ENCODE measurements at places on chromosomes 3 and 15.
A peak's percentile ranks its signal among the peaks of the same experiment; 100 is the strongest.

DNA sequence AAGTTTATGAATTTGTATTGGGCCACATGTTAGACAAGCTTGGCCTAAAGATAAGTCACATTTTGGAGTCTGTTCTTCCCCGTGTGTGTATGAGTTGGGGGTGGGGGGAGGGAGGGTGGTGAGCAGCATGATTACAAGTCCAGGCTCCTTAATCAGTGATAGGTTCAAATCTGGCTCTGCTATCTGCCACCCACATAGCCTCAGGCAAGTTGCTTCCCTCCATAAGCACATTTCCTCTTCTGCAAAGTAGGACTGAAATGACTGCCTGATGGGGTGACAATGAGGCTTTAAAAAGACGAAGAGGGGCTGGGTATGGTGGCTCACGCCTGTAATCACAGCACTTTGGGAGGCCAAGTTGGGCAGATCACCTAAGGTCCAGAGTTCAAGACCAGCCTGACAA is 1.1 kb upstream of the SPATA12 start:
- DNase-seq: no peak

DNA sequence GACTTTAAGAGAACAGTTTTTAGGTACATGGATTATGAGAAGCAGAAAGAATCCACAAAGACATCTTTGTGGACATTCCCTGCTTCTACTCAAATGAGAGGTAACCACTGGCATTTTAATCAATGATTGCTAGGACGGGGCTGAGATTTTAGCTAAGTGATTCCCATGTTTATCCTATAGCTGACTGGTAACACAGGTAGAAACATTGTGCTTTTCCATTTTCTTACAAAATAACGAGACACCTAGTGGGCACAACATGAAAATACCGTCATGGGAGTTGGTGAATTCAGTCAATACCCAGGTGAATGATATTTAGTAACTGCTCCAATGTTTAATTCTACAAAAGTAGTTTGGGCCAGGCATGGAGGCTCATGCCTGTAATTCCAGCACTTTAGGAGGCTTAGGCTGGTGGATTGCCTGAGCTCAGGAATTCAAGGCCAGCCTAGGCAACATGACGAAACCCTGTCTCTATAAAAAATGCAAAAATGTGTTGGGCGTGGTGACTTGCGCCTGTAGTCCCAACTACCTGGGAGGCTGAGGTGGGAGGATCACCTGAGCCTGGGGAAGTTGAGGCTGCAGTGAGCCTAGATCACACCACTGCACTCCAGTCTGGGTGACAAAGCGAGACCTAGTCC is 37.2 kb upstream of the DENND4A start:
- DNase-seq: peak; percentile 31

DNA sequence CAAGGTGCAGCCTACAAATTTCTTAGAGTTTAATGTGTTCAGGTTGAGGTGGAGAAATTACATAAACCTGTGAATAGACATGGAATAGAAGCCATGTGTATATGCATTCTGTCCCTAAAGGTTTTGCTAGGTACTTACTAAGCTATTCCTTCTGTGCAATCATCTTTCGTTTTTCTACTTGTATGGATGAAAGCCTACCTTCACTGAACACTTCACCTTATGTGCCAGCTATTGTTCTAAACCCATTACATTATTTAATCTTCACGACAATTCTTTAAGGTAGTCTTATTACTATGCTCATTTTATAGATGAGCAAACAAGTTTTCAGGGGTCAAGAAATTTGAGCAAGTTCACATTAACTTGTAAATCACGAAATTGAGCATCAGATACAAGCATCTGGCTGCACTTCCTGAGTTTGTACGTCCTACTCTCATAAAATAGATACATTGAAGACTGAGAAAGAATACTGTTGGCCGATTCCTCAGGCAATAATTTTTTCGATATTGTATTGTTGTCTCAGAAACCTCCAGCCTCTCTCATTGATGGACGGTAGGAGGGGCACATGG is 635 bp upstream of the RCN2 start:
- no peak for DNase-seq

- no peak for DNase-seq
Measured at GRCh38 chr3:170726976-170727661, 141.2 kb upstream of the SLC7A14 start.

GRCh38 chr15:39682366-39682765 is 100.3 kb downstream of the FSIP1 start:
- DNase-seq: no peak

- no peak for DNase-seq
Measured at GRCh38 chr15:59104602-59104911, 389 bp upstream of the CCNB2 start.

- no peak for DNase-seq
Measured at GRCh38 chr3:178519701-178520100, 16.5 kb upstream of the KCNMB2 start.

GRCh38 chr3:185371306-185372074 is 8.6 kb downstream of the MAP3K13 start:
- no peak for DNase-seq

DNA sequence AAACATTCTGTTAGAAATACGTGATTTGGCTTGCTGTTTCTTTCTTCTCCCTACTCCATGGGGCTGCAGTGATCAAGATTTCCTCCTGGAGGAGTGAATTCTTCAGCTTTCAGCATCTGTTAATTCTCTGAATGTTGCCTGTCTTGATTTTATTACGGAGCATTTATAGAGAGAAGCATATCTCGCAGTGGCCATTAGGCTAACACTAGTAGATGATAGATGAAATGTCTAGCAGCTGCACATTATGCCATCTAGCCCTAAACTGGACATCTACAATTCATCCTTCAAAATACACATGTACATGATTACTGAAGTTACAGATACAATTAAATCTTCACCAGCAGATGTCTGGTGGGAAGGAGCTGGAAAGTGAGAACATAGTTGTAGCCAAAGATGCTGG is 769.8 kb upstream of the NECTIN3 start:
- DNase-seq: no peak

GRCh38 chr3:108388136-108389132 is 92.1 kb downstream of the HHLA2 start:
- DNase-seq: no peak

DNA sequence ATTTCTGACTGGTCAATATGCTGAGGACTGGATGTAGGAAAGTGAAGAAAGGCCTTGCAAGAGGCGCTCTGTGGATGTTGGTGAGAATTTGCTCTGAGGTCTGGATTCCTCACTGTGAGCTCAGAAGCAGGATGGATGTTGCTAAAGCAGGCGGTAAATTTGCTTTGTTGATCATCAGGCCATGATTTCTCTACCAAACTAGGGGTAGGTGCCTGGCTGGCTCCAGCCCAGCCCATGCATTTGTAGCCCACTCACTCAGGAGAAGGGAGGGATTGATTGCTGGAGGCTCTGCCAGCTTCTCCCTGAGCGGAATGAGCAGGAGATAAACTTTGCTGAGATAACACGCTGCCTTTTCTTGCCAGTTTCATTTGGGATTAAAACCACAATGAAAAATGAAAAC is 44.3 kb upstream of the NTRK3 start:
- DNase-seq: no peak

DNA sequence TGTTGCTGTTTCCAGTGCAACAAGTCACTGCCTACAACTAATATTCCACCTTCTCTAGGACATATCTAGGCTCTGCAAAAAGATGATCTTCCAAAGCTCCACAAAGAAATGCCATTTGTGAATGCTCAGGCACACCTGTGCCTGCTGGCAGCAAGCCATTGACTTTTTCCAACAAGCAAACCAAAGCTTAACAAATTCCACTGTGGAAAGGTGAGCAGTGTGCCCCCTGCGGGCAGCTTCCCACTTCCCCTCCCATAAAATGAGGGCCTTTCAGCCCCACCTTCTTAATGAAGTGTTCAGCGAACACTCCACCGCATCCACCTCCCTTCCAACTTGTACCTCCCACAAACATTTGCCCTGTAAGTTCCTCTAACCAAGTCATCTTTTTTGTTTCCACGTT is 157.5 kb upstream of the SLC24A5 start:
- no peak for DNase-seq

GRCh38 chr15:98735895-98736617 is 87.7 kb downstream of the IGF1R start:
- no peak for DNase-seq

- no peak for DNase-seq
Measured at GRCh38 chr3:169604118-169604517, 59.4 kb downstream of the MECOM start.

- no peak for DNase-seq
Measured at GRCh38 chr3:95911767-95912166, 902.6 kb upstream of the EPHA6 start.

GRCh38 chr3:172021164-172021563 is 18.2 kb upstream of the FNDC3B start:
- DNase-seq: no peak

- DNase-seq: no peak
Measured at GRCh38 chr3:117399311-117400078, 689.9 kb downstream of the TUSC7 start.

DNA sequence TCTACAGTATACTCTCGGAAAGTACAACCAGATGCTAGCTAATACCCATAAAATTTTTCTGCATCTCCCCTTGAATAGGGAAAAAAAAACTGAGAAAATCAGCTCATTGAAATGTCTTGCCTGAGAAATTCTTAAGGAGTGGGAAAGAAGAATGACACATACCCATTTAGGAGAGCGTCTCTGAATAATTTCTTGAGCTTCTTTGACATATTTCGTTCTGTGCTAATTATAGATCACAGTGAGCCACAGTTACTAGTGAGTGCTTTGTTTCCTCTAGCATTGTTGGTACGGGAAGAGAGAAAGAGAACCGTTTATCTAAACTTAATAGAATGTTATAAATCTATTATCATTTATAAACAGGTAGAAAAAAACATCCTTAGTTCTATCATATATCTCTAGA is 588.4 kb downstream of the UNC13C start:
- DNase-seq: no peak

GRCh38 chr15:85688711-85689110 is 106.0 kb downstream of the KLHL25 start:
- DNase-seq: peak; percentile 79

GRCh38 chr3:132432639-132433038 is 15.3 kb downstream of the DNAJC13 start:
- no peak for DNase-seq

DNA sequence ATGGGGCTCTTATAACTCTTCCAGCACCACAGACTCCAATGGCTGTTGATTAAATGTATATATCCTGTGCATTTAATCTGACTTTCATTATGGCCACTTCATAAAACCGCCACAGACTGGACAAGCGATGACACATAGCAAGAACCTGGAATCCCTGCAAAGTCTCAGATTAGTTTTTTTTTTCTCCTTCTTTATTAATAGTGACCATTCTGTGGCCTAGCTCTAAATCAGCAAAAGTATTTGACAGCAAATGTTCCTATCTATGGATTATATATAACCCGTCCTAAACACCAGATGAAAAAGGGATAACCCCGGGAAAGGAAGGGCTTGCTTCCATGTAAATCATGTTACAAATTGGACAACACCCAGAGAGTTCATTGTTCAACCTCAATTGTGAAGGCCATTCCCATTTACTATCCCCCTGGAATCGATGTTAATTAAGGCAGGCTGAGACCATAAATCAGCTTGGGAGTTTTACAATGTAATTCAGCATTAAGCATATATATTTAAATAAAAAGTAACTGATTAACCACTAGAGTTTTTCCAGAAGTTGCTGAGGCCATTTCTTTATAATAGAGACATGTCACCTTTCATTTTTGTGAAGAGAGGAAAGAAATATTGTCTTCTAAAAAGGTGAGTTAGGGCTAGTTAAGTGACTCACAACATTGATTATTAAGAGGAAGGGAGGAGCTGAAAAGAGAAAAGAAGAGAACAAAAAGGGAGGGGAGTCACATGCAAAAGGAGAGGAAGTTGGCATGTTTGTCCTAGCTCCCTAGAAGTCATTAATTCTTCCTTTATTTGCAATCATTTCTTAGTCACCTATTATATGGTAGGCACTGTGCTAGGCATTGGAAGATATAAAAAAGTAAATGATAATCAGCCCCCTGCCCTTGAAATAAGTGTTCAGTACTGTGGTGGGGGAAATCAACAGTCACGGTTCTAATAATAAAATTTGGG is 26.2 kb downstream of the ALDH1A2 start:
- DNase-seq: no peak

Measured in T-helper 2 cell (primary cell).